ENCODE measurements at places on chromosomes 2 and 18.

GRCh38 chr2:102096103-102096502 lies 46.4 kb upstream of the IL1R1 start:
- no peak for DNase-seq

GRCh38 chr2:156157670-156158069 lies 174.9 kb downstream of the NR4A2 start:
- DNase-seq, result no peak

GRCh38 chr2:62447411-62447810 lies 58.6 kb downstream of the TMEM17 start:
- no peak for DNase-seq

DNA sequence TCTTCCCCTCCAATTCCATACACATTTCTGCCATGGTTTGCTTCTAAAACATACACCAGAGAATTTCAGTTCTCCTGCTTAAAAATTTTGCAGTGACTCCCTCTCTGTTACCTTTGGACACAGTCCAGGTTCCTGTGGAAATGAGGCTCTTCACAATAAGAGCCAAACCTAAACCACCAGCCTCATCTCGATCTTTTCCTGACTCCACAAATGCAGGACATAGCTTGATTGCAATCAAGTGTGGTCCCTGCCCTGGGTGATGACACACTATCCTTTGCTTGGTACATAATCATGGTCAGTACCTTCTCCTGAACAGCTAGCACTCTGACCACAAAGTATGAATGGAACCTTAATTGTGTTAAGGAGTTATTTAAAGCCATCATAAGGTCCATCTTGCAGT lies 134.9 kb upstream of the CHAC2 start:
- DNase-seq, result no peak

DNA sequence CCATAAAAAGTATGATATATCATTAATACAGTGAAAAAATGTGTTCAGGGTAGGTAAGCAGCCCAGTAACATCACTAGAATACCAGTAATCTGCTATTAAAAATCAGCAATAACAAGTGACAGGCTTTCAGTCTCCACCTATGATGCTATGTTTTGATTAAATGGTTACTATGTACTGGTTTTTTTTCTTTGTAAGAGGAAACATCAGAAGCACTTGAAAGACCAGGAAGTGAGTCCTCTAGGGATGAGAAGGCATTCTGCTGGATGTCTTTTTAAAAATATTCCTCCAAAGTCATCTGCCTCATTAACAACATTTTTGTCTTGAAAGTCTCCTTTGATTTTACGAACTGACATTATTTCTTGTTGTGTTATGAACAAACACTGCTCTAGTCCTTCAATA lies 136.0 kb upstream of the FAM98A start:
- no peak for DNase-seq

GRCh38 chr18:58541146-58541788 lies 87.6 kb downstream of the ALPK2 start:
- peak; percentile 71 for DNase-seq

GRCh38 chr2:198296665-198297308 lies 492.4 kb downstream of the PLCL1 start:
- DNase-seq, result peak; percentile 59

- DNase-seq, result no peak
Observed at GRCh38 chr2:130837811-130838565, 1.3 kb downstream of the ARHGEF4 start.

- peak; percentile 15 for DNase-seq
Observed at GRCh38 chr2:1546023-1546591, 132.8 kb downstream of the TPO start.

DNA sequence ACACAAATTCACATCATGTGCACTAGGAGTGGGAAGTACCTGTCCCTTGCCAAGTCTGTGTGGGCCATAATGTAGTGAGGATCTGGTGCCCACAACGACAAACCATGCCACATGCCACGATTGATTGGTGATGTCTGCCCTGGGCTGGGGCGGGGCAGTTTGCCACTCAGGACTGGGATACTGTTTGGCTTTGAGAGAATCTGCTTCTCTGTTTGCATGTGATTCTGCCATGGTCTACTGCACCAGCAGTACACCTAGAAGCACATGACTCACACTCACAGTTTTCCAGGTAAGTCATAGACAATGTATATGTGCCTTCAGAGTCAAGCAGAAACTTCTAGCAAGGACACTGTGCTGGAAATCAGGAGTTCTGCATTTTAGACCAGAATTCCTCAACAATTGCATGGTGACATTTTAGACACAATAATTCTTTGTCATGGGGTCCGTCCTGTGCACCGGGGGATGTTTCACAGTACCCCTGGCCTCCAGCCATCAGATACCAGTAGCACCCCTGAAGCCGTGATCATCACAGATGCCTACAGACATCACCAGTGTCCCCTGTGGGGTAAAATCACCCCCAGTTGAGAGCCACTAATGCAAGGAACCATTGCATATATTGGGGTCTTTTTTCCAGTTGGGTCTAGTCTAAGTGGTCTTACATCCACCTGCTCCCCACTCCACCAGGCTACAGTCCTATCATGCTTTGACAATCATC lies 278.3 kb downstream of the EIPR1 start:
- no peak for DNase-seq

DNA sequence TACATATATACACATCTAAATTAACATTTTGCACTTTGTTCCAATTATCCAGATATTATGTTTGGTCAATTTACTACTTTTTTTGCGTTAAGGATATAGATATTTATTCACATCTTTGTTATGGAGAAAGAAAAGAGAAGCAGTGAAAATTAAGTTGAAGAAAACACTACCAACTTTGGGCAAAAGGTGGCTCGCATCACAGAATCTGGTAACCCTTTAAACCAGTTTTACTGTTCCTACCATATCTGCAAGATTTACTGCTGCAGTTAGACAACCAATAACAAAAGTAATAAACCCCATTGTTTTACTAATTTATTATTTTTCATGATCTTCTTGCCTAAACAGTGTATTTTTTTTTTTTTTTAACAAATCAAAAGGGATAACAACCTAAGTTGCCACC lies 53.6 kb downstream of the SMAD2 start:
- no peak for DNase-seq

DNA sequence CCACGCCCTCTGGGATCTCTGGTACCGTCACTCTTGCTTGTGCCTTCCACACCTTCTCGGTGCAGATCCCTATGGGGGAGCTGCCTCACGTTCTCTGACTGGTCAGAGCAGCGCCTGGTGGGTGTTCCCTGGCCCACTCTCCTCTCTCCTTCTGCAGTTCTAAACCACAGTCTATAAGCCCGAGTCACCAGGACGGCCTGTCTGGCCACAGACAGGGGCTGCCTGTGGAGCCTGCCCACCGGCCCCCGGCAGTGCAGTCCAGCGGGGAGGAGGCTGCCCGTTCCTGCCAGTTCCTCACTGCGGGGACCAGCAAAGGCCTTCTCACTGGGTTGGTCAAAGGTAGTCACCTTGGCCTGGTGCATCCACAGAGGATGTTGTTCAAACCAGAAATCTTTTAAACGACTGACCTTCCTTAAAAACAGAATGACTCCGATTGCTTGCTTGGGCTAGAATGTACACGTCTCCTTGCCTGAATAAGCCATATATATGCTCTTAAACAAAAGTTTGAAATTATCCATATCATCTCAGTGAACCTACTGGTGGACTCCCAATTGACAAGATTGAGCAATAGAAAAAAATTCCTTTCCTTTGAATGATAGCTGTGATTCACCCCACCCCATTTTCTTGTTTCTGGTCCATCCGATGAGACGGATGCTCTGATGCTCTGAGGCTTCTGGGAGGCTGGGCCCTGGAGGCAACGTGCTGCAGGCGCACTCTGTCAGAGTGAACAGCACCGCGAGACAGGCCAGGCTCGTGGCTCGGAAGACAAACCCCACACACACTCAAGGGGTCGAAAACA lies 61.2 kb downstream of the RALBP1 start:
- no peak for DNase-seq

DNA sequence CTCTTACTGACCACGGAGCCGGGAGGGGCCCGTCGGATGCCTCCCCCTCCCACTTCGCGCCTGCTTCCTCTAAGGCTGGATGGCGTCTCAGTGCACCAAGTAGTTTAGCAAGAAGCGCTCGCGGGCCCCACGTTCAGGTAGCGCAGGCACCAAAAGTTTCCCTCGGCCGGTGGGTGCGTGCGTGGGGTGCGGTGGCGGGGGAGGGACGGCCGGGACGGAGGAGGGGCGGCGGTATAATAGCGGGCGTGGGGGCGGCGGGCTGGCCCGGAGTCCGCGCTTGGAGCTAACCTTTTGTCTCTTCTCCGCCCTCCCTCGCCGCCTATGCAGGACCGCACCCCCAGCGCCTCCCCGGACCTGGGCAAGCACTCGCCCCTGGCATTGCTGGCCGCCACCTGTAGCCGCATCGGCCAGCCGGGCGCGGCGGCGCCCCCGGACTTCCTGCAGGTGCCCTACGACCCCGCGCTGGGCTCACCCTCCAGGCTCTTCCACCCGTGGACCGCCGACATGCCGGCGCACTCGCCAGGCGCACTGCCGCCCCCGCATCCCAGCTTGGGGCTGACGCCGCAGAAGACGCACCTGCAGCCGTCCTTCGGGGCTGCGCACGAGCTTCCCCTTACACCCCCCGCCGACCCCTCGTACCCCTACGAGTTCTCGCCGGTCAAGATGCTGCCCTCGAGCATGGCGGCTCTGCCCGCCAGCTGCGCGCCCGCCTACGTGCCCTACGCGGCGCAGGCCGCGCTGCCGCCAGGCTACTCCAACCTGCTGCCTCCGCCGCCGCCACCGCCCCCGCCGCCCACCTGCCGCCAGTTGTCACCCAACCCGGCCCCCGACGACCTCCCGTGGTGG lies 1.0 kb downstream of the SP5 start:
- no peak for DNase-seq

DNA sequence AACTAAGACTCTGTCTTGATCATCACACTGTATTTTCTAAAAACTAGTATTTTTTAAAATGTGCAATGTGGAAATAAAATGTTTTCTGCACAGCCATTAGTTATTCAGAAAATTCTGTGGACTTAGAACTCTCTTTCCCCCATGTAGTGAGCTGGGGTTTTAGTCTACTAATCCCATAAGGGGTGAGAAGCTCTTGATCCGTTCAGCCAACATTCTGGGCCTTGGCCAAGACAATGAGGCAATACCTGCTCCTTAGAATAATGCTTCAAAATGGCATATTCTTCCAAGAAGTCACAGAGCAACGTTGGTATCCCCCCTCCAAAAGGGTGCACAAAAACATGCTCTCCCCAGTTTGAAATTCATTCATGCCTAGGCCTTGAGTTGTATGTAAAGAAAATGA lies 4.0 kb downstream of the REEP1 start:
- DNase-seq, result no peak

DNA sequence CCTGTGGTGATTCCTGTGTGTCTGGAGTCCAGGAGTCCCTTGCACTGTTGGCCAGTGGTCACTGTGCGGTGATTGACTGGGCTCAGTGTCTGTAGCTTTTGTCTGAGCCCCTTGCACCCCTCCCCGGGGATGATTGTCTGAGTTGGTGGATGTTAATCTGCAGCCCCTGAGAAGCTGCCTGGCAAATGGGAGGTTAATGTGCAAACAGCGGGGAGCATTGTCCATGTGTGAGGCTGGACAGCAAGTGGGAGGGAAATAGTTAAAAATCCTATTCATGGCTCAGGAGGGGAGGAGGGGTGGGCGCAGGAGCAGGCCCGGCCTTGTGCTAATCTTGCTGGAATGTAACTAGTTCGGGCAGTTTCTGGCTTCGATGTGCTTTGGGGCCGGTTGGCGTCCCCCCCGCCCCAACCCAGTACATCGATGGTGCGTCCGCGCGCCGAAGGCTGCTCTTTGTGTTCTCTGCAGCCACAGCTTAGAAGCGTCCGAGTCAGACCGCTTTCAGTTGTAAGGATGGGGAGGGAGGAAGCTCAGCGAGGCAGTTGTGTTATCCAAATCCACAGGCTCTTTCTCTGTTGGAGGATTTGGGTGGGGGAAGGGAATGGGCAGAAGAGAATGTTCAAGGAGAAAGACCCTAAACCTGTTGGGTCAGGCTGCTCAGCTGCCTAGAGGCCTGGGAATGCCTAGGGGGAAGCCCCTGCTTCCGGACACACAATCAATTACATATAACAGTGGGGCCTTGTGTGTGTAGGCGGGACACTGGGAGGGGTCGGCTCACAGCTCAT lies 71.8 kb downstream of the TGOLN2 start:
- no peak for DNase-seq

Measured in activated CD4-positive, alpha-beta T cell treated with anti-CD3 and anti-CD28 coated beads, Interleukin-10, Interleukin-2, amounts not matched to agents 100 ng/mL and 50 ng/mL, durations not matched to agents 16 hours and 8 hours (primary cell).